ENCODE measurements at places on chromosomes 1 and 21. TPM values are rescaled to one million over a fixed set of nuclear protein-coding genes. Genes with fewer than 3 reads are reported as not detected.

- peak; percentile 16 for DNase-seq
- no peak overlapping the region for H3K27ac ChIP-seq
- no peaks in the 10 kb centered on the region for H3K36me3 ChIP-seq
- no peaks in the 10 kb centered on the region for H3K27me3 ChIP-seq
These were observed 6.8 kb downstream of the MYOC start for GRCh38 chr1:171645553-171646248.

DNA sequence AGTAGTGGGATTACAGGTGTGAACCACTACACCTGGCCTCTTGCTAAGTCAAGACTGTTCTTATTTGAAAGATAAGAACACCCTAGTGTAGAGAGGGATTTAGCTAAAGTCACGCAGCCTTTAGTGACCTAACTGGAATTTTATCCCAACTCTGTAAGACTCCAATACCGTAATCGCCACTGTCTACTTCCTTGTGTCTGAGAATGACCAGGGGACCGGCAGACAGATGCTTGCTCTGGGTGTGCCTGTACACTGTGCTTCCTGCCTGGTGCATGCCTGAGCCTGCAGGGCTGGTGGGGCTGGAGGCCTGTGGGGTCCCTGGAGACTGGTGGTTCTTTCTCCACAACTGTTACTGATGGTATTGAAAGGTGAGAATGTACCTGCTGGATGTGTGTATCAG lies 15.3 kb downstream of the MFSD2A start:
- DNase-seq: no peak
- H3K4me1 ChIP-seq: no peaks in the 10 kb centered on the region
- H3K27ac ChIP-seq: no peak overlapping the region

- no peaks in the 10 kb centered on the region for H3K36me3 ChIP-seq
- peaks cover 12% of the 10 kb centered on the region for H3K4me1 ChIP-seq
- no peak overlapping the region for H3K4me3 ChIP-seq
- no peaks in the 10 kb centered on the region for H3K27me3 ChIP-seq
- no peak for DNase-seq
These were observed 2.4 kb downstream of the QSOX1 start for GRCh38 chr1:180157108-180157507.

The NTNG1 gene
- total RNA-seq: 0.56 TPM

- H3K4me1 ChIP-seq: peaks cover 19% of the 10 kb centered on the region
- no peak overlapping the region for H3K4me3 ChIP-seq
- no peaks in the 10 kb centered on the region for H3K27me3 ChIP-seq
- H3K36me3 ChIP-seq: no peaks in the 10 kb centered on the region
These were observed 61.1 kb upstream of the ANGPTL1 start for GRCh38 chr1:178931858-178932551.

The KCNK1 gene
- total RNA-seq: 8.2 TPM

DNA sequence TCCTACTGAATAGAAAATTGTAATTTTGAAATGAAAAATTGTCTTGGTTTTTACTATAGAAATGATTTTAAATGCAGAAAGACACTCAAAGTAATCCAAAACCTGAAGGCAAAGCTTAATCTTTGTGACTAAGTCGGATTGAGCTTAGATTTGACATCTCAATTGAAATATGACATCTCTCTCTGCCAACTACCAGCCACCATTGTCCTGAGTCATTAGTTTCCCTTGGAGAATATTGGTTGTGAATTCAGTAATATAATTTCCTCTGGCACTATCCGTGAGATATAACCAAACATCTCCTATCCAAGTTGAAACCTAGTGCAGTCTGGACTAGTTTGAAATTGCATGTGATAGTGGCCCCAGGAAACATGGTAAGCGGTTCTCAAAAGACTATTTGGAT lies 37.1 kb downstream of the PLA2G4A start:
- no peaks in the 10 kb centered on the region for H3K36me3 ChIP-seq
- H3K4me1 ChIP-seq: no peaks in the 10 kb centered on the region
- no peak for DNase-seq
- no peaks in the 10 kb centered on the region for H3K27me3 ChIP-seq

The ANKRD65 gene
- total RNA-seq: 2.0 TPM

DNA sequence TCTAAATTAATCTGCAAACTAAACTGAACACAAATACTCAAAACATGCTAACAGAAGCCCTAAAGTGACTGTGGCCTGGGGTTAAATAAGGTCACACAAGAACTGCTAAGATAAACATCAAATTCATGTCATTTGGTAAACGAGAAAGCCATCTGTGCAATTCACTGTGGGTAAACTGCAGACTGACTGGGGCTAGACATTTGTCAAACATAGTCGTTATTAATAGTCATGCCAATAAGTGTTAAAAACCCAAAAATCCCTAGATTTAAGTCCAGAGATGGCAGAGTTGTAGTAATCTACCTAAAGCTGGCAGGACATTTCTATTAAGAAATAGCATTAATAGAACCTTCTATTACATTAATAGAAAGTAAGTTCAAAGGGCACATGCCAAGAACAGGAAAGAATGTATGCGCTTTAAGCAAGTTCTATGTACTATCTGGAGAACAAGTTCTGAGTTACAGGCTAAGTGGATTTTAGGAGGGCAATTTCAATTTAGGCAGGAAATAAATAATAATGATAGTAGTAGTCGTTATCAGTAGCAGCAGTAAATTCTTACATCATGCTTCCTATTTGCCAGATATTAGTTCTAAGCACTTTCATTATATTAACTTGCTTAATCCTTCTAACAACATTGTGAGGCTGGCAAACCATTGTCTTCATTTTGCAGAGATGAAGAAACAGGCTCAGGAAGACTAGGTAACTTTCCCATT lies 8.6 kb downstream of the EDEM3 start:
- no peaks in the 10 kb centered on the region for H3K27me3 ChIP-seq
- DNase-seq: no peak
- H3K4me3 ChIP-seq: no peak overlapping the region
- H3K27ac ChIP-seq: no peak overlapping the region
- no peaks in the 10 kb centered on the region for H3K4me1 ChIP-seq
- H3K36me3 ChIP-seq: no peaks in the 10 kb centered on the region

The C1orf116 gene
- total RNA-seq: 14.0 TPM

- H3K36me3 ChIP-seq: no peaks in the 10 kb centered on the region
- no peak overlapping the region for H3K27ac ChIP-seq
- peaks cover 14% of the 10 kb centered on the region for H3K4me1 ChIP-seq
- H3K27me3 ChIP-seq: no peaks in the 10 kb centered on the region
These were observed 3.4 kb upstream of the PTPRF start for GRCh38 chr1:43527111-43527878.

- no peak for DNase-seq
- H3K36me3 ChIP-seq: no peaks in the 10 kb centered on the region
- H3K4me3 ChIP-seq: no peak overlapping the region
- H3K4me1 ChIP-seq: no peaks in the 10 kb centered on the region
- no peak overlapping the region for H3K27ac ChIP-seq
- H3K27me3 ChIP-seq: no peaks in the 10 kb centered on the region
These were observed 43.8 kb upstream of the AIM2 start for GRCh38 chr1:159120317-159120716.

The PRRX1 gene
- 56.4 TPM for total RNA-seq

GRCh38 chr1:27804791-27805190 lies 25.8 kb upstream of the PPP1R8 start:
- peaks cover 77% of the 10 kb centered on the region for H3K36me3 ChIP-seq
- H3K4me1 ChIP-seq: peaks cover 4% of the 10 kb centered on the region
- H3K27ac ChIP-seq: no peak overlapping the region
- H3K4me3 ChIP-seq: no peak overlapping the region
- H3K27me3 ChIP-seq: no peaks in the 10 kb centered on the region

DNA sequence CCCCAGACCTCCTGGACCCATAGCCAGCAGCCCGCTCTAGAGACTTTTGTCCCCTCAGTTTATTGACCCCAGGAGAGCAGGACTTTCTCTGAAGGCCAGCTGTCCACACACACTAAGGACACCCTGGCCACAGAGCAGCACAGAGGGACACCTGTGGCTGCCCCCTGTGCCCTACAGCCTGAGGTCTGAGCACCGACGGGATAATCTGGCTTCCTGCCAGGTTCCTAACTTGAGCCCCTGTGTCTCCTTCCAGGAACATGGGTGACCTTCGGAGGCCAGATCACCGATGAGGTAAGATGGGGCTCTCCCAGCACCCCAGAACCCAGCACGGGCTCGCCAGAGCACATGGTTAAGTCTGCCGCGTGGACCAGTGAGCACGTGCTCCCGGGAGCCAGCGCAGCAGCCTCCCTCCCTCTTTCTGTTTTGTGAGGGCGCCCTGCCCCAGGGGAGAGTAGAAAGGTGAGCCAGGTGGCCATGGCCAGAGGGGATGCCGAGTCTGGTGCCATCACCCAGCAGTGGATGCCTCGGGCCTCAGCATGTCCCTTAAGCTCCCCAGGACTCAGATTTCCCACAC lies 27.9 kb downstream of the KCNAB2 start:
- H3K4me3 ChIP-seq: no peak overlapping the region
- H3K36me3 ChIP-seq: no peaks in the 10 kb centered on the region
- H3K27ac ChIP-seq: no peak overlapping the region
- no peaks in the 10 kb centered on the region for H3K27me3 ChIP-seq

The CD160 gene
- not detected for total RNA-seq

DNA sequence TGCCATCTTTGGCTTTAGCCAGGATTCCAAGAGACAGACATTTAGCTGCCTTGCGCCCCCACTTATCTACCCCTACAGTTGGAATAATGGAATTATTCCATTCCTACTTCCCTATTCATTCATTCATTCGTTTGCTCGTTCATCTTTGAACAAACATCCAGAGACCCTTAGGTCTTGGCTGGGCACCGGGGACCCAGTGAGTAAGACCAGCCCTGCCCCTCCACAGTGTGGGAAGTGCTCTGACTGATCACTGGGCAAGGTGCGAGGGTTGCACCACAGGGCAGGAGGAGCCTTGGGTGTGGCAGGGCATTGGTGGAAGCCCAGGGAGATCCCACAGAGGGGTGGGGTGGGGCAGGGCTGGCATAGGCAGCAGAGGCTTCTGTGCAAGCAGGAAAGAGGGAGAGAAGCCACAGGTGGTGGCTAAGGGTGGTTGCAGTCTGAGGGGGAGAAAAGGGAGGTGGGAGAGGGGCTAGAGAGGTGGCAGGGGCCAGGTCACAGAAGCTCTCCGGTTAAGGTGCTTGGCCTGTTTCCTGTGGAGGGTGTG lies 35.0 kb upstream of the TMEM61 start:
- no peaks in the 10 kb centered on the region for H3K36me3 ChIP-seq
- no peak overlapping the region for H3K4me3 ChIP-seq
- no peaks in the 10 kb centered on the region for H3K27me3 ChIP-seq
- no peak for DNase-seq

GRCh38 chr21:34836103-34836932 lies 167.5 kb downstream of the CLIC6 start:
- no peaks in the 10 kb centered on the region for H3K36me3 ChIP-seq
- H3K27me3 ChIP-seq: no peaks in the 10 kb centered on the region
- peaks cover 29% of the 10 kb centered on the region for H3K4me1 ChIP-seq
- peak; percentile 85 for DNase-seq
- no peak overlapping the region for H3K4me3 ChIP-seq
- peak overlapping the region; percentile 79 for H3K27ac ChIP-seq

The DCST1 gene
- total RNA-seq: not detected

The A3GALT2 gene
- total RNA-seq: not detected

GRCh38 chr1:173117761-173118160 lies 67.0 kb upstream of the TNFSF18 start:
- H3K4me1 ChIP-seq: peaks cover 7% of the 10 kb centered on the region
- no peak overlapping the region for H3K4me3 ChIP-seq
- no peaks in the 10 kb centered on the region for H3K27me3 ChIP-seq
- H3K36me3 ChIP-seq: no peaks in the 10 kb centered on the region
- H3K27ac ChIP-seq: no peak overlapping the region

DNA sequence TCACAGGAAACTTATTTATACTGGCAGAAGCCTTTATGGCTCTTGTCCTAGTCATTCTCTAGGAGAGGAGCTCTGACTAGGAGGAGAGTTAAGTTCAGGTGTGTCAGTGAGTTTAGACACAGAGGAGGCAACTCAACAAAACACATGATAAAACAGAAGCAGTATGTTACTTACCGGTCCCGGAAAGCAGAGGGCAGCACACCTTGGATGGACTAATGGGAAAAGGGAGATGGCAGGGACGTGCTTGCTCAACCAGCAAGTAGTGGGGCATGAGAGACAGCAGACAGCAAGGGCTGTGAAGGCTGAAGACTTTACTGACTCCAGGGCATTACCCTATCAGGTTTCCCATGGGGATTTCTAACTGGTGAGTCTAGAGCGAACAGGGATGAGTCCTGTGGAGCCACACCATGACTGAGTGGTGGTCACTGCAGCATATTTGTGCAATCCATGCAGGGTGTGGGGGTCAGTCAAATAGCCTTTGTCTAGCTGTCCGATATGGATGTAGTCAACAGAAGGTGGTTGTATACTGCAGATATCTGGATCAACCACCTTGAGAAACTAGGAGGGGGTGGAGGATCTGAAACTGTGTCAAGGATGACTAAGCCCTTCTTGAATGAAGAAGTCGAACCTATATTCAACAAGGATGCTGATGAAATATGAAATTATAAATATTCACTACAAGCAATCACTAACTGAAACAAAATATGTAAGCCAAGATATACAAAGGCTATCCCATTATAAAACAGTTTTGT lies 596.3 kb upstream of the CHRM3 start:
- no peaks in the 10 kb centered on the region for H3K27me3 ChIP-seq
- no peaks in the 10 kb centered on the region for H3K36me3 ChIP-seq
- no peak overlapping the region for H3K4me3 ChIP-seq
- no peak overlapping the region for H3K27ac ChIP-seq
- DNase-seq: no peak

GRCh38 chr1:35535243-35535642 lies 22.0 kb downstream of the KIAA0319L start:
- no peak for DNase-seq
- no peaks in the 10 kb centered on the region for H3K27me3 ChIP-seq
- H3K36me3 ChIP-seq: no peaks in the 10 kb centered on the region
- H3K4me3 ChIP-seq: no peak overlapping the region
- H3K4me1 ChIP-seq: peaks cover 9% of the 10 kb centered on the region

DNA sequence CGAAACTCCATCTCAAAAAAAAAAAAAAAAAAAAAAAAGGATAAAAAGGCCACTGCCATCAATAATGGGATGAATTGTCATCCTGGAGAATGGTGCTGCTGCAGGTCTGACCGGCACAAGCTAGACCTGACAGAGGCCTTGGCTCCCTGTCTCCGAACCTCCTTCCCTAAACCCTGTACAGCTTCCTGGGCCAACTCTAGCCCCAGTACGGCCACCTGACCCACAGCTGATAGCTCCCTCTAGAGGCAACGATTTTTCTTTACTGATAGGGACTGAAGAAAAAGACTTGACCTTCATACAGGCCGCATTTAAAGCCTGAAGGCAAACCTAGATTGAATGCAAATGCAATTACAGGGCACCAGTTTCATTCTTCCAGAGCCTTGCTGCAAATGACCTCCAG lies 30.7 kb downstream of the NOL9 start:
- no peak for DNase-seq
- no peaks in the 10 kb centered on the region for H3K27me3 ChIP-seq
- peaks cover 9% of the 10 kb centered on the region for H3K4me1 ChIP-seq

- H3K4me3 ChIP-seq: no peak overlapping the region
- H3K36me3 ChIP-seq: no peaks in the 10 kb centered on the region
- H3K27me3 ChIP-seq: no peaks in the 10 kb centered on the region
- peaks cover 24% of the 10 kb centered on the region for H3K4me1 ChIP-seq
These were observed 109.6 kb downstream of the SLC45A1 start for GRCh38 chr1:8427493-8427892.
